ENCODE measurements at places on chromosomes 7 and 10. TPM values are rescaled to one million over a fixed set of nuclear protein-coding genes. Genes with fewer than 3 reads are reported as not detected.

DNA sequence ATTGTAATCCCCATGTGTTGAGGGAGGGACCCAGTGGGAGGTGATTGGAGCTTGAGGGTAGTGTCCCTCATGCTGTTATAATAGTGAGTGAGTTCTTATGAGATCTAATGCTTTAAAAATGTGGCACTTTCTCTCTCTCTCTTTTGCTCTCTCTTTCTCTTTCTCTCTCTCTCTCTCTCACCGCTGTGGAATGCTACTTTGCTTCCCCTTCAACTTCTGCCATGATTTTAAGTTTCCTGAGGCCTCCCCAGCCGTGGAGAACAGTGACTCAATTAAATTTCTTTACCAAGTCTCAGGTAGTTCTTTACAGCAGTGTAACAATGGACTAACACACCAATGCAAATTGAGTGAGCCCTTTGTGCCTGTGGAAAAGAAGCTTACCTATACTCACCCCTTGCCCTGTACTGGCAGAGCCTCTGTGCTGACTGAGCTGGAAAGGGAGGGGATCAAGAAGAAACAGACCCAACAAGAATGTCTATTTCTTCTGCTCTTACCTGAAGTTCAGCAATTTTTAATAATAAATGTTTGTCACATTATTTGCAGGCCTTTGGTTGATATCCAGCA, 642.5 kb upstream of the KCND2 start:
- no peaks in the 10 kb centered on the region for H3K27me3 ChIP-seq
- no peak for DNase-seq
- no peaks in the 10 kb centered on the region for H3K36me3 ChIP-seq
- H3K4me3 ChIP-seq: no peak overlapping the region
- no peak overlapping the region for H3K27ac ChIP-seq
- H3K4me1 ChIP-seq: no peaks in the 10 kb centered on the region

DNA sequence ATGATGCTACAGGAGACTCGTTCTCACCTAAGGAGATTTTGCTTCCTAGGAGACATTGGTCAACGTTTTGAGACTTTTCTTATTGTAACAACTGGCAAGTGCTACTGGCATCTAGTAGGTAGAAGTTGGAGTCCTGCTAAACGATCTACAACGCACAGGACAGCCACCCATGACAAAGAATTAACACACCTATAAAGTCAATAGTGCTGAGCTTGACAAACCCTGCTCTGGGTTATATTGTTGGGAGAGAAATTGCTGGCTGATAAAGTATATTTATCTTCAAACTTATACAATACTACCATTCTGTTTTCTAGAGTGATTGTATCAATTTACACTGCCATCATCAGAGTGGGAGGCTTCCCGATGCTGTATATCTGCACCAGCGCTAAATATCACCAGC, 57.8 kb downstream of the SAMD9 start:
- H3K27ac ChIP-seq: no peak overlapping the region
- no peak for DNase-seq
- no peak overlapping the region for H3K4me3 ChIP-seq
- H3K27me3 ChIP-seq: peaks cover 18% of the 10 kb centered on the region
- peaks cover 6% of the 10 kb centered on the region for H3K4me1 ChIP-seq

DNA sequence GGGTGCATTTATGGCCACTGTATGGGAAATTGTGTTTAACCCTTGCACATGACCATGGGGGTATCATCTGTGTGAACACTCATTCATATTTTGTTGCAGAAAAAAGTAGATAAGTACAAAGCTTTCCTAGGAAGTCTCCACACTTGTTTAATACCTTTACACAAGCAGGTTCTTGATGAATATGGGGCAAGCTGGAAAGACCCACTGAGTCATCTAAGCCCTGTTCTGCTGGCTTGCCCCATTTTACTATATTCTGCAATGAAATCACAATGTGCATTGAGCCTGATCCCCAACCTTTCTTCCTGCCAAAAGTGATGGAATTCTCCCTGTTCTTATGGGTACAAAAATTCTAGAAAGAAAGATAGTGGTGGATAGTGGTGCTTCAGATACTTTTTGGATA, 99.8 kb downstream of the CCDC71L start:
- no peak overlapping the region for H3K27ac ChIP-seq
- H3K27me3 ChIP-seq: peaks cover 23% of the 10 kb centered on the region
- peaks cover 3% of the 10 kb centered on the region for H3K36me3 ChIP-seq
- H3K4me3 ChIP-seq: no peak overlapping the region
- H3K4me1 ChIP-seq: peaks cover 9% of the 10 kb centered on the region
- DNase-seq: no peak

GRCh38 chr10:90023950-90024349, 322.6 kb downstream of the KIF20B start:
- H3K27me3 ChIP-seq: no peaks in the 10 kb centered on the region
- H3K27ac ChIP-seq: no peak overlapping the region
- DNase-seq: no peak
- H3K36me3 ChIP-seq: no peaks in the 10 kb centered on the region
- no peak overlapping the region for H3K4me3 ChIP-seq
- no peaks in the 10 kb centered on the region for H3K4me1 ChIP-seq

GRCh38 chr7:48035301-48035966, at the start of gene C7orf57:
Gene C7orf57, plus strand, starts transcription at chr7:48035543. Its CDS starts 766 bp downstream, at chr7:48036309.
- H3K36me3 ChIP-seq: no peaks in the 10 kb centered on the region
- peak within 1 kb of the TSS; percentile 69 for H3K4me3 ChIP-seq
- peak; percentile 90 for DNase-seq
- peaks cover 13% of the 10 kb centered on the region for H3K4me1 ChIP-seq

- no peaks in the 10 kb centered on the region for H3K27me3 ChIP-seq
- H3K36me3 ChIP-seq: peaks cover 2% of the 10 kb centered on the region
- H3K4me1 ChIP-seq: peaks cover 62% of the 10 kb centered on the region
- H3K27ac ChIP-seq: peak overlapping the region; percentile 62
Observed at GRCh38 chr10:33120700-33121099, 162.7 kb upstream of the ITGB1 start.

DNA sequence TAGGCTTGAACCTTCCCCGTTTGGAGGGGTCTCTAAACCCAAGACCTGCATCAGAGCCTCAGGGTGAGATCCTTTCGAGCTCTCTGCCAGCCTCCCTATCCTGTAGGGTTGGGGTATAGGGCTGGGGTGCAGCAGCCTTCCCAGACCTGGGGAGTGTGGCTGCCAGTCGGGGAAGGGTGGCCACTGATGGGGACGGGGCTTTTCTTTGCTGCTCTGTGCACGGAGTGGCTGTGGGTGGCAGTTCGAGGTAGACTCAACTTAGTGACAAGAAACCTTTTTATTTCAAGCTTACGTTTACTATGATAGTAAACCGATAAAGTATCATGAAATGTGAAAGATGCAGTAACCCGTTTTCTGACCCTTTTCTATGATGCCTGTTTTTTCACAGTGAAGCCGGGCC, 13.0 kb downstream of the ZNF316 start:
- H3K4me3 ChIP-seq: no peak overlapping the region
- H3K36me3 ChIP-seq: peaks cover 71% of the 10 kb centered on the region
- no peak overlapping the region for H3K27ac ChIP-seq
- no peak for DNase-seq
- H3K4me1 ChIP-seq: no peaks in the 10 kb centered on the region

GRCh38 chr7:55469271-55469681, 103.0 kb downstream of the VOPP1 start:
- no peak for DNase-seq
- peaks cover 38% of the 10 kb centered on the region for H3K36me3 ChIP-seq
- peak overlapping the region; percentile 32 for H3K27ac ChIP-seq

- H3K27me3 ChIP-seq: no peaks in the 10 kb centered on the region
- DNase-seq: no peak
- H3K4me3 ChIP-seq: no peak overlapping the region
- H3K27ac ChIP-seq: no peak overlapping the region
- H3K36me3 ChIP-seq: peaks cover 12% of the 10 kb centered on the region
Observed at GRCh38 chr7:65983965-65984658, 2.1 kb upstream of the GUSB start.

- DNase-seq: no peak
- H3K27me3 ChIP-seq: peaks cover 42% of the 10 kb centered on the region
- H3K4me3 ChIP-seq: peak overlapping the region; percentile 6
- H3K36me3 ChIP-seq: peaks cover 3% of the 10 kb centered on the region
- H3K27ac ChIP-seq: no peak overlapping the region
Observed at GRCh38 chr7:117871778-117872538, 1.3 kb downstream of the CTTNBP2 start.

GRCh38 chr7:23544913-23545354, 13.2 kb upstream of the TRA2A start:
- peaks cover 17% of the 10 kb centered on the region for H3K4me1 ChIP-seq
- H3K4me3 ChIP-seq: no peak overlapping the region
- H3K36me3 ChIP-seq: peaks cover 4% of the 10 kb centered on the region
- peaks cover 5% of the 10 kb centered on the region for H3K27me3 ChIP-seq

The OR2A42 gene
- total RNA-seq: not detected

The EPHB6 gene
- 7.5 TPM for total RNA-seq

The SLC13A1 gene
- total RNA-seq: not detected

The WIPF3 gene
- not detected for total RNA-seq

The PKD2L1 gene
- not detected for total RNA-seq

The FBH1 gene
- 66.3 TPM for total RNA-seq

The ADAMTS14 gene
- total RNA-seq: 0.15 TPM

The FANK1 gene
- total RNA-seq: not detected

The FFAR4 gene
- not detected for total RNA-seq
